Muscle of leg (tissue), 16 donors: ENCODE measurements at places on chromosomes 2 and 18.

DNA sequence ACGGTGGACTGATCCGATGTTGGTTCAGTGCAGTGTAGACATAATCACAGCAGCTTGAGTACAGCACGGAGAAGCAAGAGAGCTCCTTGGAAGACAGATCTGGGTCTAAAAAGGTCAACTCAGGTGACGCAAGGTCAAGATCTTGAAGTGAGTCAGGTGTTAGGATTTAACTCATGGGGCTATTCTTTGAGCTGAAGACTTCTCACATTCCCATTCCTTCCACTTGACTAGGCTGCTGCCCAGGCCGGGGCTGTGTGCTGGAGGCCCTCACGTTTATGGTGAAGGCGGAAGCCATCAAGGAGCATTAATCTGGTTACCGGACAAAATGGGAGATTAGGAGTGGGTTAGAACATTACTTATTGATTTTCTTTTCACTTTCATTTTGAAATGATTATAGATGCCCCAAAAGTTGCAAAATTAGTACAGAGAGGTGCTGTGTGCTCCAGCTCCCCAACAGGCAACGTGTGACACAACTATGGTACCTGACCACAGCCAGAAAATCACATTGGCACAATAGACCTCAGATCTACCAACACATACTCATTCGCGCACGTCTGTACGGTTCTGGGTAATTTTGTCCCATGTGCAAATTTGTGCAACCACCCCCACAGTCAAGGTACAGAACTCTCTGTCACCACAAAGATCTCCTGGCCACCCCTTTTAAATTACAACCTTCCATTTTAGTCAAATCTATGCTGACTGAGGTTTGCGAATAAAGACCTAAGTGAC is 77.6 kb upstream of the SEC11C start:
- DNase-seq = no peak

DNA sequence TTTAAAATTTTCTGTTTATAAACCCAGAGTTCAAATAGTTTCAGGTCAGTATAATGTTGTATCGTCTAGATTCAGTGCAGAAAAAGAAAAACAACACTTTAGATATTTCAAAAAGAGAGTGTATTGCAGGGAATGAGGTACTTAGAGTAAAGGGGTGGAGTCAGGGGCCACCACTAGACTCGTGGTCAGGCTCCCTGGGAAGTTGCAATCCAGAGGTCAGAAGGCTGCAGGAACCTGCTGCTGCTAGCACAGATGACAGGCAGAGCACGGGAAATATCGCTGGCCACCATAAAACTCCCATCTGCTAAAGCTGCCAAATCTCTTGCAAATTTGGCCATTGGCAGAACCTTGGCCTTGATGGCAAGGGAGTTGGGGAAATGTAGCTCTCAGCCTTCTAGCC is 64.6 kb downstream of the THNSL2 start:
- no peak for DNase-seq

GRCh38 chr2:134167015-134167414 is 86.9 kb upstream of the MGAT5 start:
- DNase-seq = peak; percentile 36

- no peak for DNase-seq
Observed at GRCh38 chr2:205053827-205054410, 508.6 kb downstream of the PARD3B start.

DNA sequence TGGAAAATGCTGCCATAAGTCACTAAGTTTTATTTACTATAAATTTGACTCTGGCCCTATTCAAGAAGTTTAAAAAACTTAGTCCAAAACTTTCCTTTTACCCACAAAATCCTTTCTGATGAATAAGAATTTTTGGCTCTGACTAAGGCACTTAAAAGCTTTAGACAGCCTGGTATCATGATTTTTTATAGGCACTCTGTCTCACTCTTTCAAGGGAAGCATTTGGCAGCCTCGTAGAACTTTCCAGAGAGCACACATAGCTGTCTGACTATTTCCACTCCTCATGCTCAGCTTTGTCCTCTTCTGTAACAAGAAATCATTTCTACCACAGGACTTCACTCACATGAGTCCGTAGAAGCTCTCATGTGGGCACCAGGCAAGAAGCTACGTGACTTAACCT is 32.3 kb upstream of the XDH start:
- no peak for DNase-seq

DNA sequence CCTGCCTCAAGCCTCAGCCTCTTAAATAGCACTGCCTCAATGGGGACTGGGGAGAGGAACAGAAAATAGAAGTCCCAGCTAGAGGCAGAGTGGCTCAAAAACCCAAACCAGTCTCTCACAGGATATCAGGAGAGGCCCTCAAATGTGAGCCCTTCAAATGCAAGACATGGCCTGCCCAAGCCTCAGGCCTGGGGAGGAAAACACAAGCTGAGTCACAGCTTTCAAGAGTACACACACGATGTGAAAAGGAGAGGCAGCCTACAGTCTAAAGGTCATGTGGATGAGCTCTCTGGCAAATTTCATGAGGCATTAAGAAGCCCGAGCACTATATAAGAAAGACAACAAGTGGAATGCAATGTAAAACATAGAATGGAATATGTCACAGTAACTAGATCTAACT is 316.6 kb upstream of the MEX3C start:
- no peak for DNase-seq

DNA sequence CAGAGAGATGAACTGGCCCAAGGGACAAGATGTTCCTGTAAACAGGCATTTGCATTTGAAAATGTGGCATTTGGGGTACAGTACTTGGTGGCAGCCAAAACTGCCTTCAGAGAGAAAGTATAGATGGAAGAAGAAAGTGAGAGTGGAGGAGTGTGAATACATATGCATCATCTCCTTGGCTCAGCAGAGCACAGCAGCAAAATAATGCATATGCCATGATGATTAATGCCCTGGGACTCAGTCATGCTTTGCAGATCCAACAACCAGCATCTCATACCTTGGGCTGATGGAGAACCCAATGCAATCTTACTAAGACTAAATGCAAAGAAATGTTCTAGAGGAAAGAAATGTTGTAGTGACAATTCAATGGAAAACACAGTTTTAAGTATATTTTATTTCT is 29.7 kb upstream of the CYTIP start:
- no peak for DNase-seq

- peak; percentile 21 for DNase-seq
Observed at GRCh38 chr2:153230977-153231376, 247.6 kb downstream of the RPRM start.

DNA sequence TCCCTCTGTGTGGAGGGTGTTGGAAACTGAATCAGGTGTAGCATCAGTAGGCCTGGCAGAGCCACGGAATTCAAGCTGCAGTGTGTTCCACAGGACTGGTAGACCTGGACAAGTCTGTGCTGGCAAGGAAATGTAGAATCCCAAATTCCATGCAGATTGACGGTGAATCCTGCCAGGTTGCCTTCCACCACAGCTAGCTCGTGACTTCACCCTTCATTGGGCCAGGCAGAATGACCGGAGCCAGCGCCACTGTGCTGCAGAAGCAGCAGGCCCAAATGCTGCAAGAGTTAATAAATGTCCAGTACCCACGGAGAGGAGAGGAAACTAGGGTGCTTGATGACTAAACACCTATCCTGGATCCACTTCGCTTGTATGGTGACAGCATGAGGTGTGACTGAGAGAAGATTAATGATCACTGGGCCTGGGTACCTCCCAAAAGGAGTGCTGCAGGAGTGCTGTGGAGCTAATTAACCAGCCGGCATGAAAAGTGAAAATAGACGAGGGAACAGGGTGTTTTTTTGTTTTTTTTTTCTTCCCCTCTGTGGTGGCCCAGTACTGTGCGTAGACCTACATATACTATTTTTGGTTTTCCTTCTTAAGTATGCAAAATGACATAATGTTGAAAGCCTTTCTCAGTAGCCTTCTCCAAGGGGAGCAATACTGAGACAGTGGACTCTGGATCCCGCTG is 122.2 kb downstream of the TANC1 start:
- DNase-seq = no peak

GRCh38 chr2:71610671-71611070 is 157.3 kb downstream of the DYSF start:
- no peak for DNase-seq

DNA sequence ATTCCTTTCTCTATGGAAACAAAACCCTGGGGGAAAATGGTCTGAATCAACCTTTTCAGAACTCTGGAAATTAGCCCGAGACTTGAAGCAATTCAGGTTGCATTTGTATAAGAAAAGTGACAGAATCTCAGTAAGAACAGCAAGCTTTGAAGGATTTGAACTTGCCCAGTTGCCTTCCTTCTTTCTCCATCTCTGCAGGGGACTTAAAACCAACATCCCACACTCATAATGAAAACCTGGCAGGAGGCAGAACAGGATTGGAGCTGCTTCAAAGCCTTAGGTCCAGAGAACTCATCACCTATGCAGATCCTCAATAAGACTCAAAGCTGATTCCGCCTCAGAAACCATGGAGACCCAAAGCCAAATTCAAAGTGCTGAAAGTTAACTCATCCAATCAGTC is 790.5 kb upstream of the ID2 start:
- no peak for DNase-seq

- no peak for DNase-seq
Observed at GRCh38 chr2:18172607-18173006, 294.1 kb downstream of the KCNS3 start.

GRCh38 chr18:7196421-7196820 is 34.5 kb upstream of the LRRC30 start:
- DNase-seq = no peak

GRCh38 chr18:3603421-3604234 is 153.7 kb downstream of the TGIF1 start:
- DNase-seq = peak; percentile 94

DNA sequence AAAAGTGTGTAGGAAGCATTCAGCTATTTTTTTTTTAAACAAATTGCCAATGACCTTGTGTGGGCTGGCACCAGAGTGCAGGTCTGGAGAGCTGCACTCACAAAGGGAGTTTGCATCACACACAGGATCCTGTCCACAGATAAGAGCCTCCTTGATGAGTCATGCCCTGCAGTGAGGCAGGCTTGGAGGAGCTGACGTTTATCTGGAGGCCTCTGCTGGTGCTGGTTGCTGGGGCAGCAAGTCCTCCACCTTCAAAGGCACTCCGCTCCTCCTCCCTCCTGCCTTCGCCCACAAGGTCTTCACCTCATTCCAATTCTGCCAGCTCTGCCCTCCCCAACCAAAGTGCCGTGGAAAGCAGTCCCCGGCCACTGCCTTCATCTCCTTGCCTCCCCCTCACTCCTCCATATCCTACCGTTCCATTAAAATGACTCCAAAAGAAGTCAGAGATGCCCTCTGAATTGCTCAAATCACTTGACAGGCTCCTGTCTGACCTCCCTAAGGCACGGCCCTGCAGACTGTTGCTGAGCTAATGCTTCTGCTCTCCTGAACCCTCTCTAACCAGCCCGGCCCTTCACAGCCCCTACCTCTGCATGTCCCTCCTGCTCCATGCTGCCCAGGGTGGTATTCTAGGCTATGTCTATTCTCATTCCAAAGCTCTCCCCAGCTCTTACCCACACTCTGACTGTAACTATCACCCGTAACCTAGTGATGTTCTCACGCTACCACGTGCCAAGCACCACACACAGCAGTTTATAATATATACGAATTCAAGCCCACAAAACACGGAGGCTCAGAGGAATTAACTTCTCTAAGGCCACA is 30.9 kb downstream of the LONRF2 start:
- DNase-seq = no peak

DNA sequence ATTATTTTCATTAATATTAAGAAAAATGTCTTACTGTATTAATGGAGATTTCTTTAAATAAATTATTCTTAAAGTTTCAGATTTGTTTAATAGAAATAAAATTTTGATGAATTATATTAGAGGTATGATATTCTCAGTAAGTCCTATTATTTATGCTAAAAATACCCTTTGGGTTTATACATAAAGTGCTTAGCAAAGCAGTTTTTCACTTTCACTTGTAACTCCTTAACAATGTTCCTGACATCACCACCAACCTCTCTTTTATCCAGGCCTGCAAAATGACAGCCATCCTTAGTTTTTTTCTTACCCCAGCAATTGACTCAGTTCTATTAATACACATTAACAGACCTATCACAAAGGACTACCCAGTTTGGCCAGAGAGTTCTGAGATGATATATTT is 170.4 kb downstream of the CD226 start:
- DNase-seq = no peak

DNA sequence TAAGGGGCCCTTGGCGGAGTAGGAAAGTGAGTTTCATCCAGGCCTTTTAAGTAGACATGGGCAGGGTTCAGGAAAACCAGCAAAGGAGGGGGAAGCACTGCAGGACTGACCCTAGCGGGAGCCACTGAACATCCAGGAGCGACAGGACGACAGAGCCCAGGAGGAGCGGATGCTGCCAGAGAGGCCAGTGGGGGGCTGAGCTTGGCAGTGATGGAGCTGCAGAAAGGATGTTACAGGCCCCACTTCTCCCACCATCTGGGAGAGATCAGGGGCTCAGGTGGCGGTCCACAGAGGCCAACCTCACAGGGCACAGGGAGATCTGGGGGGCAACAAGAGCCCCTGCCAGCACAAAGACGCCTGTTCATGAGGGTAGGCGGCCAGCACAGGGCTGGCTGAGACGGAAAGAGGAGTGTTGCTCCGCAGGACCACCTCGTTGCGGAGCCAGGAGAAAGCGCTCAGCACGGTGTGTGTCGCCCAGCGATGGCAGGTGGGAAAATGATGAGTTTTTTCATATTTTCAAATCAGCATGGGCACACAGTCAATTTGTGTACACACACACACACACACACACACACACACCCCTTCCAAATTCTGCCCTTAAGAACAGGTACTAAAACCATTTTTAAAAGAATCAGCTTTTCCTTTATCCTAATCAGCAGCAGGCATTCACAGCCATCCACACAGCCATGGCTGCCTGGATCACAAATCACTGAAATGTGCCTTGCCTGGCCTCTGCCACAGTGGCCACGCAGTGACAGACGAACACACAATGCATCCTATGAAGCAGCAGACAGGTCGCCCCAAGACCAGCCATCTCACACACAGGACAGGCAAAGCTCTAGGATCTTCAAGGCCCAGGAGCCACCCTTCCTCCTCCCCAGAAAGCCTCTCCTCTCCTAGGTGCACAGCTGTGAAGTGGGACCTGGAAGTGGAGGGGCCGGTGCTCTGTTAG is 63.2 kb downstream of the NDUFA10 start:
- DNase-seq = no peak

- no peak for DNase-seq
Observed at GRCh38 chr2:132255714-132256113, 94.0 kb upstream of the ANKRD30BL start.

GRCh38 chr18:62420513-62421209 is 95.6 kb downstream of the TNFRSF11A start:
- peak; percentile 85 for DNase-seq

DNA sequence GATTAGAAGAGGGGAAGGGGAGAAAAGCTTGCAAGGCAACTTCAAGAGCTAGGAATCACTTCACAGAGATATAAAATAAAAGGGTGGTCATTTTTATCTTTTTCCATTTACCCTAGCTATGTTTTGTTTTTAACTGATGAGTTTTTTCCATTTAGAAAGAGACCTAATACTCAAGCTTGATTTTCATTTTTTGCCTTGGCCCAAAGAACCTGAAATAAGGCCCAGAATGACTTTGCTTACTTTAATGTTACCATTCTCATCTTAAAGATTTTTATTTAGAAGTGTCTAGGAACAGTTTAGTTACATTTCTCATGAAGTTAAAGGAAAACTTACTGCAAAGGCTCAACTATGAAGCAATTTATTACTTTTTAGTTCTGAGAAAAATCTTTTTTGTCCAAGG is 276.3 kb upstream of the ZSWIM2 start:
- DNase-seq = peak; percentile 78

GRCh38 chr2:237355701-237356100 is 58.3 kb downstream of the COL6A3 start:
- DNase-seq = peak; percentile 58

- peak; percentile 43 for DNase-seq
Observed at GRCh38 chr18:31942291-31942998, 483 bp downstream of the TRAPPC8 start.
